Muscle of back (tissue), 13 donors: ENCODE measurements at places on chromosomes 4 and X. TPM values are rescaled to one million over a fixed set of nuclear protein-coding genes. Genes with fewer than 3 reads are reported as not detected.

The GAK gene
- polyA plus RNA-seq: 28.1 TPM

The ZMAT1 gene
- 4.2 TPM for polyA plus RNA-seq

The CYLC1 gene
- not detected for polyA plus RNA-seq

The TMEM35A gene
- polyA plus RNA-seq: 2.2 TPM

The DDIT4L gene
- 6.7 TPM for polyA plus RNA-seq

The HAND2 gene
- 0.31 TPM for polyA plus RNA-seq

The CXCL5 gene
- polyA plus RNA-seq: 0.28 TPM

GRCh38 chr4:106898621-106899230 lies 137.4 kb downstream of the DKK2 start:
- peak; percentile 61 for DNase-seq

GRCh38 chr4:1234309-1234695 lies 14.6 kb downstream of the CTBP1 start:
- peak; percentile 72 for DNase-seq

DNA sequence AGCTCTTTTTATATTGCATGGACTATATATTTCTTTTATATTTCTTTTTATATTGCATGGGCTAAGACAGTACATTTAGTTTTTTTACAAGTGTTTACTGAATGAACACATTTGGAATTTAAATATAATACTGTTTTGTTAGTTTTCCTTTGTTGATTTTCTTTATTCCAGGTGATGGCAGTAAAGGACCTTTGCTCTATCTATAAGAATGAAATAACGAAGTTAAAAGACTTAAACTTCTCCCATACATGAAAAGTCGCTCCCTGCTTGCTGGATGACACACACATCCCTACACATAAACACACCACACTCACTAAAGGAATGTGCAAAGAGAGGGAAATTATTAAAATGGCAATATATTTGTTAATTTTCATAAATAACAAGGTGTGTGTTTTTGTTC lies 102.5 kb upstream of the ANXA10 start:
- no peak for DNase-seq

GRCh38 chr4:54001668-54002365 lies 62.6 kb downstream of the CHIC2 start:
- DNase-seq: no peak

DNA sequence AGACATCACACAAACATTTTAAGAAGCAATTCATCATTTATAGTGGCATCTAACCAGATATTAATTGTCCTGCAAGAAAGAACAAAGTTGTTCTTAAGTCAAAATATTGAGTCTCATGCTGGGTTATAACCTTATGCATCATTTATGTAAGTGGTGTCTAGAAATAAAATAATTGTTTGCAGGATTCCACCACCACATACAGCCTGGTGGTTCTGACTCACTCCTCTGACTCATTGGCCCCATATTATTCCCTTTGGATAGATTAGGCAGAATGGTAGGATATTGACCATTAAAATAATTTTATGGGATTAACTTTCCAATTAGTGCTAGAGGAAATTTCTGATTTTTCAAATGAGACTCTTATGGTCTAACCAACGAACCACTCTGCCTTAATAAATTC lies 384.5 kb downstream of the GRXCR1 start:
- DNase-seq: no peak

- DNase-seq: no peak
Measured at GRCh38 chr4:25075851-25076250, 45.1 kb upstream of the LGI2 start.

- DNase-seq: peak; percentile 66
Measured at GRCh38 chr4:55312489-55313101, 33.4 kb upstream of the SRD5A3 start.

- DNase-seq: no peak
Measured at GRCh38 chrX:53544936-53545335, 110.8 kb upstream of the HSD17B10 start.

DNA sequence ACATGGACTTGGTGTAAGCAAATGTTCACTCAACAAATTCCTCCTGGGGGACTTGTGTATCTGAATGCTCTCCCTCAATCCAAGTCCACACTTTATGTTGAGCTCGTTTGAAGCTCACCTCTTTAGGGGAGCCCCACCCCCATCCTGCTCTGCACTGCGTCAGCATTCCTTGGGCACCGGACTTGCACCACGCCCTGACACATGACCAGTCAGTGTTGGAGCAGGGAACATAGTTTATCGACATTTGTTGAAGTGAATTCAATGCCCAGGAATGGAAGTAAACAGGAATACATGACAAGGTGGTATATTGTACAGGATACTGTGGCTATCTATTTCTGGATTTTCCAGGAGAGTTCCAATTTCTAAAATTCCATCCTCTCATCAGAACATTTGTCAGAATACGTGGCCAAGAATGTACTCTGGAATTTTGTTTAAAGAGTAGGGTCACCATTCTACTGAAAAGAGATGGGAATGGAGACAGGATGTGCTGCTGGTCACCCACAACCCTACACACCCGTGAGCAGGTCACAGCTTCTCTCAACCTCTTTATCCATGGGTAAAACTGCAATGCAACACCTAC lies 60.0 kb upstream of the LNX1 start:
- DNase-seq: peak; percentile 18
